ENCODE measurements at places on chromosomes 5 and 9.

DNA sequence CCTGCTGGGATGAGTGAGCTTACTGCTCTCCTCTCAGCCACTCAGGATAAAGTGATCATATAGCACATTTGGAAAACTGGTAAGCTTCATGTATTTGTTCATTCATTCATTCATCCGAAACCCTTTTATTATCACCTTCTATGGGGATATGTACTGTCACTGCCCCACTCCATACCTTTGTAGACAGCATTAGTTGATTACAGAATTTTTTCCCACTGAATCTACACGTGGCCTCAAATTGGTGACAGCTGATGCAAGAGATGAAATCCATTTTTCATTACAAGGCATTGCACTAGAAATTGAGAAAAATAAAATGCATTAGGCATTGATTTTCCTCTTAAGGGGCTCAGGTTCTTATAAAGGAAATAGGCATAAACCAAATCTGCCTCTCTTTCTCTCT lies 9.7 kb downstream of the GRIA1 start:
- DNase-seq: no peak

- no peak for DNase-seq
These were observed 119.1 kb downstream of the DOCK2 start for GRCh38 chr5:169756071-169756765.

DNA sequence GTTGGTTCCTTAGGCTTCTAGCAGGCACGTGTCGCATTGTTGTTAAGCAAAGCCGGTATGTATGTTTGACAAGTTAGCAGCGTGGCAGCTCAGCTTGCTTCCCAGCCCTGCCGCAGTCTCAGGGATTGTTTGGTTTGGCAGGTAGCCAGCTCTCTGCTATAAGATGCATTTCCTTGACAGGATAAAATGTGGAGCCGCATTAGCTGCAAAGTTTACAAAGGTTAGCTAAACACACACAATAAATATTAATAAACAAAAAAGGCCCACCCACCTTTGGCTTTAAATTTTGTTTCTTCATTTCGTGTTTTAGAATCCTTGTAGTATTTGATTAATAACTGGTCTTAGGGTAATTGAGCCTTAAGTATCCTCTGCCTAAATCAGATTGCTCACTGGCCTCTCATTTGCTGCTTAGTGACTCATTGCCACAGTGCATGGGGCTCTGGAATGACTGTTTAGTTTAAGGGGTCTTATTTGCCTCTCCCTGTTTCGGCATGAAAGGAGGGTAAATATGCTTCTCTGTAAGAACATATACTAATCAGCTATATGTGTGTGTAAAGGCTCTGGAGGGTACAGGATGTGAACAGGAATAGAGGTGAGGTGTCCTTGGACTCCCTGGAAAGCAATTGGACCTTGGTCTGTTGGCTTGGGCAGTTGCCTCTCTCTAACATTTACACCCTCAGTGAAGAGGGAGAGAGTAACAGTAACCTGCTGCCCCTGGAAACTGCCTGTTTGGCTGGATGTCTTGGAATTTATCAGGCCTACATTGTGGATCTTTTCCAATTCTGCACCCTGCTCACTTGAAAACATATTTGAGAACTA lies 122.0 kb downstream of the GDNF start:
- no peak for DNase-seq

GRCh38 chr5:1783216-1783554 lies 16.5 kb downstream of the MRPL36 start:
- peak; percentile 41 for DNase-seq

- no peak for DNase-seq
These were observed 100.4 kb downstream of the TRIM36 start for GRCh38 chr5:115069087-115069968.

- peak; percentile 24 for DNase-seq
These were observed 50.4 kb upstream of the RNF130 start for GRCh38 chr5:180121826-180122413.

All from posterior vena cava (tissue), 2 donors.